ENCODE measurements at places on chromosomes 3 and 15.

GRCh38 chr3:195201295-195201694 lies 69.7 kb downstream of the XXYLT1 start:
- DNase-seq = no peak

DNA sequence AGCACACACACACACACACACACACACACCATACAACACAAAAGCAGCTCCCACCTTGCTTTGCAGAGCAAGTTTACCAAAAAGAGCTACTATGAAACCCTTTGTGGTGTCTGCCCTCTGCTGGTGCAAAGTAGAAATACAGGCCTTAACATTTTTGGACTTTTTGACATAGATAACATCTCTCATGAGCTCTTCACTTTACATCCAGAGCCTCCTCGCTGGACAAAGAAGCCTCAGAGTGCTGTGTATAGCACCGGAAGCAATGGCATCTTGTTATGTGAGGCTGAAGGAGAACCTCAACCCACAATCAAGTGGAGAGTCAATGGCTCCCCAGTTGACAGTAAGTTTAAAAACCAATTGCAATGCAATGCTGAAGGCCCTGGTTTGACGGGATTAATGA lies 157.9 kb downstream of the CHL1 start:
- DNase-seq = peak; percentile 56

DNA sequence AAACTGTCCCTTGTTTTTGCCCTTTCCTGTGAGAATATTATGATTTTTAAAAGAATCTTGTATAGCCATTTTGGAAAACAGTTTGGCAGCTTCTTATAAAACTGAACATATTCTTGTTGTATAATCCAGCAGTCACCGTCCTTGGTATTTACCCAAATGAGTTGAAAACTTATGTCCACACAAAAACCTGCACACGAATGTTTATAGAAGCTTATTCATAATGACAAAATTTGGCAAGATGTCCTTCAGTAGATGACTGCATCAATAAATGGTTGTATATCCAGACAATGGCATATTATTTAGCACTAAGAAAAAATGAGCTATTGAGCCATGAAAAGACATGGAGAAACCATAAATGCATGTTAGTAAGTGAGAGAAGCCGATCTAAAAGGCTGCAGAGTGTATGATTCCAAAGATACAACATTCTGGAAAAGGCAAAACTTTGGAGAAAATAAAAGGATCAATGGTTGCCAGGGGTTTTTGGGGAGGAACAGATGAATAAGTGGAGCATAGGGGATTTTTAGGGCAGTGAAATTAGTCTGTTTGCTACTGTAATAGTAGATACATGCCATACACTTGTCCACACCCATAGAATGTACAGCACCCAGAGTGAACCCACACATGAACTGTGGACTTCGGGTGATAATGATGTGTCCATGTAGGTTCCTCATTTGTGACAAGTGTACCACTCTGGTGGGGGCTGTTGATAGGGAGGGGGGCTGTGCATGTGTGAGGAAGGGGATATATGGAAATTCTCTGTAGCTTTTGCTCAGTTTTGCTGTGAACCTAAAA lies 31.7 kb downstream of the LIMD1 start:
- DNase-seq = peak; percentile 63

GRCh38 chr3:189983612-189984011 lies 137.1 kb downstream of the P3H2 start:
- no peak for DNase-seq

DNA sequence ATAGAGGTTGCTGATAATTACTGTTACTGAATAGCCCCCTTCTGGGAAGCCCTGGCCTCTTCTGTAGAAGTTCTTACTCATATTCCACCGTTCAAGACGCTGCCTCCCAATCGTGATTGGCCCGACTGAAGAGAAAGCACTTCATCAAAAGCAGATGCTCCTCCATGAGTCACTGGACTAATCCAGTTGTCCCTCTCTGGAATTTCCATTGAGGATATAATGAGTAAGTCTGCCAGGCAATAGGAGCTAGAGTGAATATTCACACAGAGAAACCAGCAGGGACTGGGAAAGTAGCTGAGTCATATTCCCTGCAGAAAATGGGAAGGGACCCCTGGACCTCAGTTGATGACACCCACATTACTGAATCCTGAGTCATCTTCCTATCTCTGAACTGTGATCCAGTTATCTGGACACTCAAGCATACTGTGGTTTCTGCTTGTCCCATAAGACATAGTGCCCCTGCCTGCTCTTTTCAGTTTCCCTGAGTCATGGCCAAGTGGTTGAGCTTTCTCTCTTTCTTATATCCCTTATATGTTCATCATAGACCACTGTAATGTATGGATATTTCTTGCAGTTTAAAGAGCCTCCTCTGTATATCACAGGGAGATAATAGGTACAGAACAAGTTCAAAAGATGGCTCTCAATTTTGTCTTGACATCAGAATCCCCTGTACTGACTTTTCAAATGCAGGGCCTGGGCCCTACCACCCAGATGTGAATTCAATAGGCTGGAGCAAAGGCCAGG lies 151.2 kb upstream of the CDIN1 start:
- DNase-seq = peak; percentile 99

- no peak for DNase-seq
Measured at GRCh38 chr3:105862217-105862616, 6.6 kb downstream of the CBLB start.

GRCh38 chr3:185896636-185897035 lies 41.2 kb downstream of the TRA2B start:
- DNase-seq = peak; percentile 32

GRCh38 chr3:71451060-71451459 lies 132.5 kb downstream of the FOXP1 start:
- no peak for DNase-seq

GRCh38 chr15:63382966-63383710 lies 1.5 kb upstream of the CA12 start:
- peak; percentile 49 for DNase-seq

- DNase-seq = peak; percentile 67
Measured at GRCh38 chr15:92909136-92909781, 9.1 kb downstream of the CHD2 start.

DNA sequence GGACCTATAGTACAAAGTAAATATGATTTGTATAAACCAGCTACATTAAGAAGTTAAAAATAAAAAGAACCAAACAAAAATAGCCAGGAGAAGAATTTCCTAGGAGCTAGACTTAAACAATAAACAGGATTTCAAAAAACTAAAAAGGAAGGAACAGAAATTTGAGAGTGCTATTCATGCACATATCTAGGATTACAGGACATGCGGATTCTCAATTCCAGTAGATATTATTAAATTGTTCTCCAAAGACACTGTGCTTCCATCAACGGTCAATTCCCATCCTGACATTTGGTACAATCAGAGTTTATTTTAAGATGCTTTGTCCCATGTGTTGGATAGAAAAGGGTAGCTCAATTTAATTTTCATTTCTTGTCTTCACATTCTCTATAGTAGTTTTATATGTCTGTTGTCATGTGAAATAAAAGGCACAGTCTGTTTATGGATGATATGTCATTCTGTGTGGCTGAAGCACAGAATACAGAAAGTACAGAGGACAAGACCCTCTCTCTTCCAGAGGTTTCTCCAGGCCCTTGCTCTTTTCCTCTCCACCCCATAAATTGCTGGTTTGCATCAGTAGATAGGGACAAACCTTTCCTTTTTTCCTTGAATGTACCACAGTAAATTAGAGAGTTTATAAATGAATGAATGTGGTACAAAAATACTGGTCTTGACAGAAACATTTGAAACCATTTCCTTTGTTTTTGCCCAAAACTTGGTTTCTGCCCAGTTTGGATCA lies 3.5 kb downstream of the PLOD2 start:
- no peak for DNase-seq

- DNase-seq = peak; percentile 78
Measured at GRCh38 chr3:151403246-151403645, 18.7 kb upstream of the P2RY12 start.

- DNase-seq = peak; percentile 56
Measured at GRCh38 chr3:52446631-52447511, 2.0 kb upstream of the SEMA3G start.

GRCh38 chr3:182450942-182451787 lies 342.1 kb upstream of the ATP11B start:
- no peak for DNase-seq

DNA sequence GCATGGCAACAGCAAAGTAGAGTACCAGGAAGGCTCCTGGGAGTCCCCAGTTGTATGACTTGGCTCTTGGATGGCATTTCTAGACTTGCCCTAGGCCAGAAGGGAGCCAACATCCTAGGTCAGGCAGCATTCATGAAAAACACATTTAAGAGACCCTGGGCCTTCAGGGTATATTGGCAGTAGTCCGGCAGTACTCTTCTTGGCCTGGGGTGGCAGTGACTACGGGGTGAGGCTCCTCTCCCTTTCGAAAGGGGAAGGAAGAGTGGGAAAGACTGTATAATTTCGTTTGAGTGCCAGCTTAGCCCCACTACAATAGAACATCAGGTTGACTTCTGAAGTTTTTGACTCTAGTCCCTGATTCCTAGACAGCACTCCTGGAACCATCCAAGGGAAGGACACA lies 136.4 kb downstream of the ZIC4 start:
- no peak for DNase-seq

GRCh38 chr3:72350761-72351505 lies 497.3 kb downstream of the SHQ1 start:
- DNase-seq = no peak

DNA sequence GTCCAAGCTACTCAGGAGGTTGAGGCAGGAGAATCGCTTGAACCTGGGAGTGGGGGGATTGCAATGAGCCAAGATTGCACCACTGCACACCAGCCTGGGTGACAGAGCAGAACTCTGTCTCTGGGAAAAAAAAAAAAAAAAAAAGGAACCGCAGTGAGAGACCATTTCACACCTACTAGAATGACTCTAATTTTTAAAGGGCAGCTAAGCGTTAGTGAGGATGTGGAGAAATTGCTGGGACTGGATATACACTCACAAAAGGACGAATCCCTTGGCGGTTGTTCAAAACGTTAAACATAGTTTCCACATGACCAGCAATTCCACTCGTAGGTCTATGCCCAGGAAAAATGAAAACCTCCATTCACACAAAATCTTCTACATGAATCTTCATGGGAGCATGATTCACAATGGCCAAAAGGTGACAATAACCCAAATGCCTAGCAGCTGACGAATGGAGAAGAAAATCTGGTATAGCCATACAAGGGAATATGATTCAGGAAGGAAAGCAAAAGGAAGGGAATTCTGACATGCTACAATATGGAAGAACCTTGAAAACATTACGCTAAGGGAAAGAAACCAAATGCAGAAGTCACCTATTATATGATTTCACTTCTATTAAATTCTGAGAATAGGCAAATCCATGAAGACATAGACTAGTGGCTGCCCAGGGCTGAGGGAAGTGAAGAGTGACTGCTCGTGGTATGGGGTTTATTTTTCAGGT lies 127.0 kb downstream of the CHSY1 start:
- peak; percentile 96 for DNase-seq

DNA sequence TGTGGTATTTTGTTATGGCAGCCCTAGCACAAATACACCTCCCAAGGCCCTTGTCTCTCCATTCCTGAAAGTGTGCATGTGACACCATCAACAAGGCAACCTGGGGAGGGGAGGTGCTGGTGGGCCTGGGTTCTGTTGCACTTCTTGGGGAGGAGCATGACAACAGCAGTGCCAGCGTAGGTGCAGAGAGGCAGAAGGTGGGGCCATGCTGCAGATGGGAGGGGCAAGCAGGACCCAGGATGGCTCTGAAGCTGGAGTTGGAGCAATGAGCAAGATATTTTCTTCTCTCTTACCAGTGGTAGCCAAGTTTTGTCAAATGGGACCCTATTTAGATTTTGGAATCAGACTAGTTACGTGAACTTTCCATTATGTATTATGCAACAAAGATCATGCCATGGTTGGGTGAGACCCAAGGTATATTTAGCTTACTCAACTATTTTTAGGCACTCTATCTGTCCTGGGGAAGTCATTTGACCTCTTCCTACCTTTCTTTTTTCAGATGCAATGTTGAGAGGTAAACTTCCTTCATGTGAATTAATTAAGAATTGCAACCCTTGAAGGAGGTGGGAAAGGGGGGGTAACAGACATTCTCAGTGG lies 3.4 kb downstream of the FYCO1 start:
- DNase-seq = no peak

- no peak for DNase-seq
Measured at GRCh38 chr15:61910839-61911369, 149.3 kb downstream of the VPS13C start.

- DNase-seq = no peak
Measured at GRCh38 chr3:212432-212831, 15.9 kb downstream of the CHL1 start.

DNA sequence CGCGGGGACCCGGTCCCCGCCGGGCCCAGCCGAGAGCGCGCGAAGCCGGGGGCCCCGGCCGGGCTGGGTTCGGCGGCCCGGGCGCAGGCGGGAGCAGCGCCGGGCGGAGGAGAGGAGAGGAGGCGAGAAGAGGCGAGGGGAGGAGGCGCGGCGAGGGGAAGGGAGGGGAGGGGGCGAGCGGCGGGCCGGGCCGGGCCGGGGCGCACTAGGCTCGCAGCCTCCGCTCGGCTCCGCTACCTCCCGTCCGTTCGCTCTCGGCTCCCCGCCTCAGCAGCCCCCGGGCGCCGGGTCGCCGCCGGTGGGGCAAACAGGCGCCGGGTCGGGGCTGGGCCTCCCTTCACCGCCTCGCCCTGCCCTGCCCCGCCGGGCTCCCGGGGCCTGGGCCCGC lies 351 bp downstream of the INSYN1 start:
- DNase-seq = no peak

DNA sequence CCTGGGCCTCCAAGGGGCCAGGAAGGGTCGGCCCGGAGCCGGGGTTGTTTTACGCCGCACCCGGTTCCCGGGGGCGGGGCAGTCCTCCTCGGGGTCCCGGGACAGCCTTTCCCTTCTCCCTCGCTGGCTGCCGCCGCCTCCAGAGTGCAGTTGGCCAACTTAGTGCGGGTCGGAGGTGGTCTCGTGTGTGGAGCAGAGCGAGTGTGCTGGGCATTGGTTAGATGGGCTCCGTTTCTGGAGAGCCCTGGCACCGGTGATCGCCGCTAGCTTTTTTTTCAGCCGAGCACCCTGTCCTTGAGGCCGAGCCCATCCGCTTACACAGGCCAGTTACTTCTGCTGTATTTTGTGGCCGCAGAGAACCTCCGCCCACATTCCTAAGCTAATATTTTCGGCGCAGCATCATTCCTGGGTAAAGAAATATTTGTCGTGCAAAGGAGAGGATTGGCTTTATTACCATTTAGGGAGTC lies 585 bp downstream of the KIF23 start:
- peak; percentile 97 for DNase-seq

DNA sequence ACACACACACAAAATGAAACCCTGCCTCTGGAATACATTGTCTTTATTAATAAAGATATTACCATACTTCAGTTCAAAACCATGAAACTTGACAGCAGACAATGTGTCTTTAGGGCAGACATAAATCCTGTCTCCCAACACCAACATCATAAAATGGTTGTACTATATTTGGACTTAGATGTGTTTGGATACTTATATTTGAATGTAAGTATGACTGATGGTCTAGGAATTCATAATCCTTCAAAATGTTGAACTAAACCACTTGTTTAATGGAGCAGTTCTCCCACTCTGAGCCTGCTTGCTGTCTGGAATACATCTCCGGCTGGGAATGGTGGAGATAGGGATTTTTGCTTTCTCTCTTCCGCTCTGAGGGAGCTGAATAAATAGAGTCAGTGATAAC lies 10.6 kb downstream of the FBN1 start:
- peak; percentile 50 for DNase-seq

Data from cardiac fibroblast (primary cell).